ENCODE measurements at places on chromosomes 1 and 21.

DNA sequence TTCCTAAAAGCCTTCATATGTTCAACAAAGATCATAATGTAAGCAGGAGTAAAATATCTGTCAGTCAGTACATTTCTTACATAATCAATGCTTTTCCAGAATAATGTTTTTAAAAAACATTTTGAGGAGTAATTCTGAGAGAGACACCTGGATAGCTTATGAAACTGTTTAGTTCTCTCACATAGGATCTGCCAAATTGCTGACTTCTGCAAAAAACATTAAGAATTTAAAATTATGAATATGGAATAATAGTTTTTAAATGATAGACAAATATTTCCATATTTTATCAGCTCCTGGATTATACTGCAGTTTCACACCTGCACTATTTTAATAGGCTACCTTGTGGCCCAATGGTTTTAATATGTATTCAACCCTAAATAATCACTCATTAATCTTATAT lies 142.7 kb upstream of the RUNX1 start:
- no peak for DNase-seq

DNA sequence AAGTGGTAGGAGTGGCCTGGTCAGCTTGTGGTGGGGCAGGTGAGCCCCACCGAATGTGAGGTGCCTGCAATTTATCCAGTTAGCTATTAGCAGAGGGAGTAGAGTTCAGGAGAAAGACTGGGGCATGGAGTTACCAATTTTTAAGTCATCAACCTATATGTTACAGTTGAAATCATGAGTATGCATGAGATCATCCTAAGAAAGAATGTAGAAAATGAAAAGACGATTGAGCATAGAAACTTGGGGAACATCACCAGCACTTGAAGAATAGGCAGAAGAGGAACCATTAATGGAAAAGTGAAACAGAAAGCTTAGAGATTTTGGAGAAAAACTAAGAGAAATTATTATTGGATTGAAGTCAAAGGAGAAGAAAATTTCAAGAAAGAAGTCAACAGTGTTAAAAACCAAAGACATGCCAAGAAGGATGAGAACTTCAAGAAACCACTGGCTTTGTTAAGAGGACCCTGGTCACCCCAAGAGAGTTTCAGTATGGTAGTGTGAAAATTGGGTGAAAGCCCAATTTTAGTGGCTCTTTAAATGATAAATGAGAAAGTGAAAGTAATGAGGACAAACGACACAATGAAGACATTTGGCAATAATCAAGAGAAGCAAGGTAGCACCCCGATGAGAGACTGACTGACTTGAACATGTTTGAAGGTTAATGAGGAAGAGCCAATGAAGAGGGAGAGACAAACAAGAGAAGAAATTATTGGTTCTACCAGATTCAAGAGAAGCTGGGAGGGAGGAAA lies 36.7 kb downstream of the DNASE2B start:
- DNase-seq: peak; percentile 37

GRCh38 chr1:172321451-172321850 lies 99.0 kb upstream of the C1orf105 start:
- no peak for DNase-seq

GRCh38 chr21:37253991-37254390 lies 13.1 kb downstream of the VPS26C start:
- no peak for DNase-seq

DNA sequence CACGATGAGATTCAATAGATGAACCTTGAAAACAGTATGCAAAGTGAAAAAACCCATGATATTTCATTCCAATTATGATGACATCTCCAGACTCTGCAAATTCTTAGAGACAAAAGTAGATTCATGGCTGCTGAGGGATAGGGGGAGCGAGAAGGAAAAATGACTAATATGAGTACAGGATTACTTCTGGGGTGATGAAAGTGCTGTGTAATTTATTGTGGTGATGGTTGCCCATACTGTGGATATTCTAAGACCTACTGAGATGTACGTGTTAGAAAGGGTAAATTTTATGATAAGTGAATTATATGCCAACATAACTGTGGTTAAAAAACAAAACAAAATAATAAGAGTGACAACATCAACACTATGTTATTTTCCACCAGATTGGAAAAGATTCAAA lies 18.9 kb upstream of the RGS7 start:
- no peak for DNase-seq

DNA sequence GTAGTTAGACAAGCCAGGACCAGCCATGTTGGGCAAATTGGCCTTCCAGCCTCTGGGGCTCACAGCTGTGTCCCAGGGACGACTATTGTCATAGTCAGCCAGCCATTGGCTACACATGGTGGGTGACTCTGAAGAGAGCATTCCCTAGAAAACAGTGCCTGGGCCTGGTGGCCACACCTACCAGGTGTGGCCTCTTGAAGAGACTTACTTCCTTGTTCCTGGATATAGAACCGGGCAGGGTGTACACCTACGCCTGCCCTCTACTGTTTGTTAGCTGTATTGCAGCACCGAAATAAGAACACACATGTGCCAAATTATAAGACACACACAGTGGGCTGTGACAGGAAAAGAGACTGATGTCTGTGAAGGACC lies 134.6 kb upstream of the ARHGEF16 start:
- DNase-seq: peak; percentile 35
